ENCODE measurements at places on chromosomes 5 and 9.

- DNase-seq, result no peak
Observed at GRCh38 chr5:6338135-6338534, 40.2 kb downstream of the MED10 start.

GRCh38 chr9:136180586-136180985 lies 24.3 kb downstream of the LHX3 start:
- no peak for DNase-seq

GRCh38 chr5:180114304-180115003 lies 42.9 kb upstream of the RNF130 start:
- no peak for DNase-seq

DNA sequence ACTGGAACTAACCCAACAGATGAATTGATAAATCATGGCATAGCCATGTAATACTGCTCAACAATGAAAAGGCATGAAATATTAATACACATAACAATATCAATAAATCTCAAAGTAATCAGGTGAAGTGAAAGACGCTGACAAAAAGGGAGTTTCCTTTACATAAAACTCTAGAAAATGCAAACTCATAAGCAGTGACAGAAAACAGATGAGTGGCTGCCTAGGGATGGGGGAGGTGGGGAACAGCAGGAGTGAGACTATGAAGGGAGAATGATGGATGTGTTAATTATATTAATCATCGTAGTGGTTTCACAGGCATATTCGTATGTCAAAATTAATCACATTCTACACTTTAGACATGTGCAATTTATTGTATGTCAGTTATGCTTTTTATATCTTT lies 59.8 kb upstream of the SHC3 start:
- DNase-seq, result no peak

- no peak for DNase-seq
Observed at GRCh38 chr9:86022687-86023266, 76.6 kb downstream of the GOLM1 start.

DNA sequence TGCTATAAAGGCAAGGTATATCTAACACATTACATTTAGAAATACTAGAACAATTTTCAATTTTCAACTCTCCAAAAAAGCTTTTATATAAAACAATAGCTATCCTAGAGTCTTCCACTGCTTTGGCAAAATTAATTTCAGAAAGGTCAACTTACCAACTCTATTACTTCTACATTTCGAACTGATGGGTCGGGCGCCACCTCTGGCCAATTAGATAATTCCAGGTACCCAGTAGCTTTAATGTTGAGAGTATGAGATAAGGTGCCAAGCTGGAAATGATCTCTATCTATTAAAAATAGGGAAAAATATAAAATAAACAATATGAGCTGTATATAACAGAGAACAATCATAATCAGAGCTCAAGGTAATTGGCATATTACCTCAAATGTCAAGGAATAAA lies 166.6 kb downstream of the AP3B1 start:
- no peak for DNase-seq

DNA sequence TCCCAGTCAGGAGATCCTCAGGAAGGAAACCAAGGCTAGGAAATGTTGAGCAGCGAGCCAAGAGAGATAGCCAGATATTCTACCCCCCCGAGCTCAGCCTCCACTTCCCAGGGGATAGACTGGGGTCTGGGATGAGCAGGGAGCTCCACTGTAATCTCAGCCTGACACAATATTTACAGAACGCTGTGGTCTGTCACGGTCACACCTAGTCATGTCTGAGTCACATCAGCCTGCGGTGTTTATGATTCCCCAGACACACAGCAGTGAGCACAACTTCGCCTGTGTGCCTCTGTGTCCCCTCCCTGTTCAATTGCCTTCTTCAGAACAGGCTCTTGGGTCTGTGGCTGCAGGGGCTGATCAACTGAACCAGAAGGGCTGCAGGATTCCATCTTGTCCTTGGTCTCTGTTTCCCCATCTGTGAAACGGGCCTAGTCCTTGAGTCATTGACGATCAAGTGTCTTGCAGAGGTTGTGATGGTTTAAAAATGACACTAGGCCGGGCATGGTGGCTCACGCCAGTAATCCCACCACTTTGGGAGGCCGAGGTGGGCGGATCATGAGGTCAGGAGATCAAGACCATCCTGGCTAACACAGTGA lies 8.6 kb upstream of the PRRX2 start:
- no peak for DNase-seq

- DNase-seq, result no peak
Observed at GRCh38 chr9:137407590-137408300, 15.2 kb downstream of the EXD3 start.

DNA sequence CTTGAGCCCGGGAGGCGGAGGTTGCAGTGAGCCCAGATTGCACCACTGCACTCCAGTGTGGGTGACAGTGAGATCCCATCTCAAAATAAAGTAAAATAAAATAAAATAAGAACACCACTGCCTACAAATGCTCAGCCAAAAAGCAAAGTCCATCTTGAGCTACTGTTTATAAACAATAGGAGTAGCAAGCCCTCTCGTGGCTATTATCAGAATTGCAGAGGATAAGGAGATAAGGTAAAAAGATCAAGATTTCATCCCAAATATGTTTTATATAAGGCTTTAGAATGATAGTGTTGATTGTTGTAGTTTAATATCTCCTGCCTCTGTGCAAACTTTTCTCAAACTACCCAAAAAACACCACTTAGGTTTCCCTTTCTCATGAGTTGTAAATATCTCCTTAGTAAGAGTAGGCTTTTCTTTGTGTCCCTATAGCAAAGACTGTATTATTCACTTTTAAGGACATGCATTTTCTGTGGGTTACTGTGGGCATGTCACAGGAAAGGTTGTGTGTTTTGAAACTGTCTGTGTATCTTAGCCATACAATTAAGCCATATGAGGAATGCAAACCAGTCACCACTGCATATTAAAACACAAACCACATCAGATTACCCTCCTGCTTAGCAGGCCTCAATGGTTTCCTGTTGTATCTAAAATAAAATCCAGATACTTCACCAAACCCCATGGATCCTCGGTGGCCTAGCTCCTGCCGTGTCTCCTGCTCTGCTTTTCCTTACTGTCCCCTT lies 31.8 kb upstream of the CKS2 start:
- DNase-seq, result peak; percentile 50

- no peak for DNase-seq
Observed at GRCh38 chr5:148969291-148969690, 93.6 kb downstream of the SH3TC2 start.

DNA sequence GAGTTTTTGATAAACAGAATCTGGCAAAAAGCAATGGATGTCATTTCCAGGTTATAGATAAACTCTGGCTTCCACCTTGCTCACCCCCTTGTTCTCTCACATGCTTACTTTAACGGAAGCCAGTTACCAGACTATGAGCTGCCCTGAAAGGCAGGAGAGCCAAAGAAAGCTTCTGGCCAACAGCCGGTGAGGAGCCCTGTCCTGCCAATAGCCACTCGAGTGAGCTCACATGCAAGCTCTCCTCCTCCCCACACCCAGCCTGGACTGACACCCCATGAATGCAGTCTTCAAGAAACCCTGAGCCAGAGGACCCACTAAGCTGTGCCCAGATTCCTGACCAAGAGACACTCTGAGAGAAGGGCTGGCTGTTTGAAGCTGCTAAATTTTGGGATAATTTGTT lies 14.4 kb upstream of the SMIM15 start:
- DNase-seq, result no peak

- peak; percentile 58 for DNase-seq
Observed at GRCh38 chr5:39714036-39714698, 289.4 kb upstream of the DAB2 start.

- DNase-seq, result no peak
Observed at GRCh38 chr9:128946571-128947276, 679 bp downstream of the DOLK start.

All from AML-193 (cell line).